ENCODE measurements at places on chromosomes 12 and 14.

- DNase-seq = no peak
Measured at GRCh38 chr14:56515739-56516138, 63.9 kb upstream of the TMEM260 start.

DNA sequence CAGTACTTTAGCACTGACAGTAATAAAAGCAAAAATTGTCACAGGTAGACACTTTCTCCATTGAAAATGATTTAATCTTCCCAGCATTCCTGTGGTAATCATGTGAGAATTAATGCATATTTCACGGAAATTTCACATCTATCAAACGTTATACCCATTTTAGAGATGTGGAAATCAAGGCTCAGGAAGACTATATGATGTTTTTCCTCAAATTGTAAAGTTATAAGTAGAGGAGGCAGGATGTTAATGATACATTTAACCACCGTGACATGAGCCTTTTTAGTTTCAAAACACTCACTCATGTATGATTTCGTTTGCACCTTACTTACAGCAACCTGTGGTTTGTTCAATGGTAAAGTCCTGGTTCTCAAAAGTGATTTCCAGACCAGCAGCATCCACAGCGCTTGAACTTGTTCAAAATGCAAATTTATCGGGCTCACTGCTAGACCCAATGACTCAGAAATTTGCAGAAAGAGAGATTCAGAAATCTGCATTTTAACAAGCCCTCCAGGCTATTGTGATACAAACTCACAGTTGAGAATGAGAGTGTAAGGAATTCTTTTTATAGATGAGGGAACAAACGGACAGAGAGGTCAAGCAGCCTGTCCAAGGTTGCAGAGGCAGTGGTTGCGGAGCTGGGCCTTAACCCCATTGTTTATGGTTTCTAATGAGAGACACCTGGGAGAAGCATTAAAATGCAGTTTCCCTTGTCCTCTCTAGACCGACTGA lies 654.8 kb upstream of the TBX3 start:
- DNase-seq = no peak

DNA sequence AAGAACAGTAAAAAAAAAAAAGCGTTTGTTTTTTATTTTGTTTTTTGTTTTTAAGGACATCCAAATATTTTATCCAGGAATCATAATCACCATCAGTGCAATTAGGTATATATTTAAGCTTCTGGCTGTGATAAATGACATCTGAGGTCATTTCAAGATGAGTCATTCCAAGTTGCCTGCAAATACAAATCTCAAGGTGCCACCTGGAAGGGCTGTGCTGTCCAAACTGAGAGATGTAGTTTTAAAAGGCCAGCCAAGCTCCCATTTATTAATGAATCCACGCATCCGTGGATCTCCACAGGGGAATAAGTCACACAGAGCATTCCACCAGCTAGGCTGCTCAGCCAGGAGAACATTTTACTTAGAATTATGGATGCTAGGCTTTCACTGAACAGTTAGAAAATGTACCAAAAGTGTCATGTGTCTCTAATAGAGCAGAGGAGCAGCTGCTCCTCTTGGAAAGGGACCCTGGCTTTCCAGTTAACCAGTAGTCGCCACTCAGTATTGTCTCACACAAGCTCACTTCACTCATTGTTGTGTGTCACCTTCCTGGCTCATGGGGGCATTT lies 1151.4 kb upstream of the TMEM132C start:
- no peak for DNase-seq

DNA sequence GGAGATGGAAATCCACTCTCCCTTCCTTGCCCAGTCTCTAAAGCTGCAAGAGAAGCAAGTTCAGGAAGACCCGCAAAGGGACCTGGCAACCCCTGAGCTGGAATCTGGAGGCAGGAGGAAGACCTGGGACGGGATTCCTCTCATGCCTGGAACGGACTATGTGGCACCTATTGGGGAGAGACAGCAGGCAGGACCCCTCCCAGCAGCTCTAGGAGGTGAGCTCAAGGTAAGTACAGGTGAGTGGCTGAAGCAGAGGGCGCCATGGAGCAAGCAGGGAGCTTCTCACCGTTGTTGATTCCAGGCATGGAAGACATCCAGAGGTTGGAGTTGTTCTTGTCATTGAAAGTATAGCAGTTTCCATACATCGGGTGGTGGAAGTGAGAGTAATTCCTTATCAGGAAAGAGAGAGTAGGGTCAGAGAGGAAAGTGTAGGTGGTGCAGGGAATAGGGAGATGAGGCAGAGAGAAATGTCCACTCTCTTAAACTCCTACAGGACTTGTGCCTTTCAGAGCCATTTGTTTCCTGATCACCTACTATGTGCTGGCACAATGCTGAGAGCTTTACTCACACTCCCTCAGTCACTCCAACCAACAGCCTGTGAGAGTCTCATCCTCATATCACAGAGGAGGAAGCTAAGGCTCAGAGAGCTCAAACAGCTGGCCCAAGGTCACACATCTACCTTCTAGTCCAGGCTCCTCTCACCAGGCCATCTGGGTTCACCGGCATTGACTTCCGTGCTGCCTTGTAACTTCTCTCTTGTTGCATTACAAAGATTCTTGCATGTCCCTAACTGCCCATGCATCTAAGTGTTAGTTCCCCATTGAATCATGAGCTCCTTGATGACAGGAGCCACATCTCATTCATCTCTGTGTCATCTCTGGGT lies 13.9 kb upstream of the TNFRSF1A start:
- DNase-seq = no peak

DNA sequence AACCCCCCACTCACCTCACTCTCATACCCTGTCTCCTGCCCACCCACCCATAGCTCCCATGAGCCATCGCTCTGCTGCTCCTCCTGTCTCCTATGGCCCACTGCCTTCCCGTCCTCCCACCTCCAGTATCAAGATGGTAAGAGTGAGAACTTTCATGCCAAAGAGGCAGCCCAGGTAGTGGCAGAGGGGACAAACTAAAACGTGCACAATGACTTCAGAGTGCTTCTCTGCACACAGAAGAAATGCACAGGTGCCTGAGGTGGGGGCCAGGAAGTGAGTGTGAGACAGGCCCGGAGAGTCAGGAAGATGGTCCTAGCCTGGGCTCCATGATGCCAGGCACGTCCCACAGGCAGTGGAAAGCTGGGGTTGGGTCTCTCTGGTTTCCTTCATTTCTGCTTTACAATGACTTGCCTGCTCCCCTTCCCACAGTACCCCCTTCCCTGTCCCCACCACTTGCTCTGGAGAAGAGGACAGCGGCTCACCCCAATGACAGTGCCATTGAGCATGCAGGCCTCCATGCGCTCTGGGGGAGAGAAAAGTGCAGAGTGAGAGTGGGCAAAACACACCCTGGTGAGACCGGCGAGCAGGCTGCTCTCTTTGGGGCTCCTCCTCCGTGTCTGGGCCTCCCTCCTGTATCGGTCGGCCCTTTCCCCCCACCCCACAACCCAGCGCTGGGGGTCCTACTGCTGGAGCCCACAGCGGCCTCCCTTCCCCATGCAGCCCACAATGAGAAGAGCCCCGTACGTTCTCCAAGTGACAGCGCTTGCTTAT lies 22.8 kb upstream of the ANO2 start:
- no peak for DNase-seq

GRCh38 chr12:91249054-91249453 lies 66.4 kb upstream of the DCN start:
- no peak for DNase-seq

DNA sequence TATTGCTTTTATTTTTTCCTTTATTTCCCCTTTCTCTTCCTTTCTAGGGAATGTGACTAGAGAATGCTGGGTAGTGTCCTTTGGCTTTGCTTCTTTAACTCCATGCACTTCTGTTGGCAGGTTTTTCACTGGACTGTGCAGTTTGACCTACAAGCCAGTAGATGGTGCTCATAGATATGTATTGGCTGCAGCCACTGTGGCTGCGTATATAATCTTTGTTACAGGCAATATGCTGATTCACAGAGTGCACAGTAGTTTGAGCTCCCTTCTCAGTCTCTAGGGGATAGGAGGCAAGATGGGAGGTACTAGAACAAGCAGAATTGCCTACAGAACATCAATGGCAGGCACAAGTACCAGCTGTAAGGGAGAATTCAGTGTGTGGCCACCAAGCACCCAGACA lies 503.5 kb downstream of the LRFN5 start:
- peak; percentile 53 for DNase-seq

GRCh38 chr12:12722435-12723148 lies 5.4 kb downstream of the CDKN1B start:
- peak; percentile 65 for DNase-seq

- peak; percentile 65 for DNase-seq
Measured at GRCh38 chr12:95548539-95549391, 2.5 kb downstream of the USP44 start.

GRCh38 chr12:57535764-57536596 lies 11.0 kb downstream of the DCTN2 start:
- no peak for DNase-seq

DNA sequence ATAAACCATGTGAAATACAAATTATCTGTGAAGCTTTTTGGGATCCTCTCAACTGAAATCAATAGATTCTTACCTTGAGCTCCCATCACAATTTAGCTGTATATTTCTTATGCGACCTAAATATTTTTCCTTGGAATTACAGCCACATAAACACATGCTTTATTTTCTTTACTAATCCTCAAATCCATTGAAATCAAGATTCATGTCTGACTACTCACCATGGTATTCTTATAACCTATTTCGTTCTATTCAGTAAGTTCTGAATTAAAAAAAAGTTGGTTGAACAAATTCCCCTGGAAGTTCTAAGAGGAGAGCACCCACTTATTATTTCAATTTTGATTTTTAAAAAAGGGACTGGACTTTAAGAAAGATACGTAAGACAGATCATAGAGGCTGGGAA lies 292.1 kb upstream of the ATP2B1 start:
- no peak for DNase-seq

- no peak for DNase-seq
Measured at GRCh38 chr12:68048648-68049297, 59.5 kb downstream of the IFNG-AS1 start.

DNA sequence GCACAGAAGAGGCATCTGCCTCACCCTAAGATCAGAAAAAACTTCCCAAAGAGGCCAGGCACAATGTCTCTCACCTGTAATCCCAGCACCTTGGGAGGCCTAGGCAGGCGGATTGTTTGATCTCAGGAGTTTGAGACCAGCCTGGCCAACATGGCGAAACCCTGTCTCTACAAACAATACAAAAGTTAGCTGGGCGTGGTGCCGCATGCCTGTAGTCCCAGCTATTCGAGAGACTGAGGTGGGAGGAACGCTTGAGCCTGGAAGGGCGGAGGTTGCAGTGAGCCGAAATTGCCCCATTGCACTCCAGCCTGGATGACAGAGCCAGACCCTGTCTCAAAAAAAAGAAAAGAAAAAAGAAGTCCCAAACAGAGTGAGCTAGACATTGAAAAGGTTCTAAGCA lies 4.5 kb downstream of the ZBTB1 start:
- DNase-seq = no peak

- no peak for DNase-seq
Measured at GRCh38 chr12:68487721-68488309, 122.9 kb upstream of the RAP1B start.

DNA sequence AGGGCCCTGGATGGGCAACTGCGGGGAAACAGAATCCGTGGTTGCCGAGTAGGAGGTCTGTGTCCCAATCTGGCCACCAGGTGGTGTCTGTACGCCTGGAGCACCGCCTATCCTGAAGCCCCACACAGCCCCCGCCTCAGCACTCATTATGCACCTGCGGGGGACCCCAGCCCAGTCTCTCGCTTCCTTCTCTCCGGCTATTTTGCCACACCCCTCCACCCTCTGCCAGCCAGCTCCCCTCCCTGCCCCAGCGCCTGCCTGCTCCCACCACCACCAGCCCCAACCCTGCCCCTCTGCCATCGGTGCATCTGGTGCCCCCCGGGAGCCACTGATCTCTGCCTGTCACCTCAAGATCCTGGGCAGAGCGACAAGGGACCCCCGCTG lies 2.2 kb upstream of the NXPH4 start:
- peak; percentile 79 for DNase-seq

DNA sequence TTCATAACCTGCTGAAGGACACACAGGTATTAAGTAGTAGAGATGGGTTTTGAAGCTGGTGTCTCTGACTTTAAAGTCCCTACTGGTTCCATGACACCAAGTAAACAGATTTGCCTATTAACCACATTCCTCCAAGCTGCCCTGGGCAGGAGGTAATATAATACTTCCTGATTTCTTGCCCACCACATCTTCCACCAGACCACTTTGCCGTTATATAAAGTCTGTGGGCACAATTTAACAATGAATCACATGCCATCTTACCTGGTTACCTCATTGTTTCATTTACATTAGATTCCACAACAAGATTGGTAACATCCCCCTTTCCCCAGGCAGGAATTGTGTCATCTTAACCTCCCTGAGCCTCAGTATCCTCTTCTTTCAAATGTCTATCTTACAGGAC lies 900 bp upstream of the LRRC23 start:
- DNase-seq = no peak

DNA sequence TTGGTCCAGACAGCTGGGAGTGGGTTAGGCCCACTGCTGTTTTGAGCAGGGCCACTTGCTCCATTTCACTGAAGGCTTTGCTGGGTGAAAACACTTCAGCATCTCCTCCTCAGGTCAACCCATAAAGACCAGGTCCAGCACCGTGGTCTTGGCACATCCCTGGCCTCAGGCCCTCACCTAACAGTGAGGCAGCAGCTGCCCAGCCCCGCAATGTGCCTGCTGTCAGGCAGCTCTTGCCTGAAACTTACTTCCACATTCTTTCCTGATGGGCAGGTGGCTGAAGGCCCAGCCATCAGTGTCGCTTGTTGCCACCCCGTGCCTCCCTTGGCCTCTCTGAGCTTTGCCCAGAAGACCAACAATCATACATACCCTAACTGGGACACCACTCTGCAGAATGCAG lies 54.4 kb downstream of the ANAPC7 start:
- no peak for DNase-seq

Measured in ACHN (cell line).